ENCODE measurements at places on chromosomes 2 and 18.
A peak's percentile ranks its signal among the peaks of the same experiment; 100 is the strongest.

- DNase-seq, result peak; percentile 55
Observed at GRCh38 chr18:44458777-44459176, 221.9 kb upstream of the SETBP1 start.

GRCh38 chr2:104371087-104371781 is 482.7 kb upstream of the POU3F3 start:
- DNase-seq, result no peak

DNA sequence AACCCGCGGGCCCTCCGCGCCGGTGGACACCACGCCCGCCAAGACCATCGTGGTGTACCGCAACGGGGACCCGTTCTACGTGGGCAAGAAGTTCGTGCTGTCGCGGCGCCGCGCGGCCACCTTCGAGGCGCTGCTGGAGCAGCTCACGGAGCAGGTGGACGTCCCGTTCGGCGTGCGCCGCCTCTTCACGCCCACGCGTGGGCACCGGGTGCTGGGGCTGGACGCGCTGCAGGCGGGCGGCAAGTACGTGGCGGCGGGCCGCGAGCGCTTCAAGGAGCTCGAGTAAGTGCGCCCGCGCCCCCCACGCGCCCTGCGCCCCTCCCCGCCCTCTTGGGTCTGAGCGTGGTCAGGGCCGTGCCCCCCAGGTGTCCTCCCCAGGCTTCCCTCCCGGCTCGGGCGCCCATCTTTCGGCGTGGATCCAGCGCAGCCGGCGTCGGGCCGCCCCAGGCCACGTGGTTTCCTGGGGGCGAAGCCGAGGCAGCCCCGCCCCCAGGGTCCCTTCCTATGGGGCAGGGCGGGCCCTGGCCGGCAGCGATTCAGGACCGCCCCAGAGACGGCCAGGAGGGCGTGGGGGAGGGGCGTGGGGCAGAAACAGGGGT is 481 bp downstream of the DCDC2C start:
- DNase-seq, result no peak

DNA sequence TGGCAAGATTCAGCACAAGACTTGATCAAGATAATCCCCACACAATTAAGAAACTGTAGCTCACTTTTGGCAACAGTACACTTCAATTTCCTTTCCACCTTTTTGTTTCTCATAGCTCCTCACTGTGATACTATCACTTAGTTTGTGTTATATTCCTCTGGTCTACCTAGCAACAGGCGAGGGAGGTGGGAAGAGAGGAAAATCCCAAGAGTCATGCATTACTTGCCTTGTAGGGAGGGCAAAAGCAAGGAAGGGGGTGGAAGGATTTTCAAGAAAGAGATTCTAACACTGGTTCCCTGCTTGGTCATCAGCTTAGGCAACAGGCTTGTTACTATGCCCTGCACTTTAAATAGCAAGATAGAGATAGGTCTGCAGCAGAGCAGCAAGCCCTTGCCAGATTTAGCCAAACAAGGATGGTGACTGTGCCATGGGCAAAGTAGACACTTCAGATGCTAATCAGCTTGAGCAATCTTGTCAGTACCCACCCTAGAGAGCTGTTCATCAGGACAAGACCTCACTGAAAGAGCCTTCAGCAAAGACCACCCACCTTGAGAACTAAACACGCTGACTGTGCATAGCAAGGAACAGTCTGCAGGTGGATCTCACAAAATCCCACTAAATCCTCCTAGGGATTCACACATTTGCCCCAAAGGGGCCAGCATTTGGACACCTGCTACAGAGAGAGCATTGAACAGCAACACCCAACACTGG is 134.6 kb downstream of the MBD2 start:
- no peak for DNase-seq

GRCh38 chr2:85446296-85447221 is 28.0 kb downstream of the SH2D6 start:
- no peak for DNase-seq

DNA sequence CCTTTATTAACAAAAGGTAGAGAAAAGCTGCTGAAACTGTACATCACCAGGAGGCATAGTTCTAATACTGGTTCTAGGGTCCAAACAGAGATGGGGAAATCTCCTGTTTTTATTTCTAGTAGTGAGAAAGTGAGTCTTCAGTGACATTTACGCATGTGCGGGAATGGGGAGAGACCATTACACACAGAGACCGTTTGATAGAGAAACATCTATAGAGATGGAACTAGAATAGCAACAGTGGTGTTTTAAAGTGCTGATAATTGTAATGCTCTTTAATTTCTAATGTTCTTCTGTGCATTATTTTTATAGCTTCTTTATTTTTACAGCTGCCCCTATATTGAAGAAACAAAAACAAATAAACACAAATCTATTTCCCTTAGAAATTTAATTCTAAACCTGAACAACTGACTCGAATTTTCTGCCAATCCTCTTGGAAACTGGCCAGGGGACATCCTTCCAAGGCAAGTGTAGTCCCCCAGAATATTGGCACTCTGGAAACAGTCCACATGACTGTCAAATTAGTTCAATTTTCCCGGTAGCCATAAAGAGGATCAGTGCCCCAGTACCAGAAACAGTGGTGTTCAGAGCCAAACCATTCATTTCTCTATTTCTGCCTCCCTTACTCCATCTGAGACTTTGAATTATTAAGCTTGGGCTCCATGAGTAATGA is 260.9 kb downstream of the ICOS start:
- DNase-seq, result no peak

Data from GM04504 (cell line).